ENCODE measurements at places on chromosomes 1 and 21.
A peak's percentile ranks its signal among the peaks of the same experiment; 100 is the strongest.

GRCh38 chr1:89276690-89277089 lies 4.0 kb upstream of the GBP5 start:
- no peak for DNase-seq

- DNase-seq, result peak; percentile 88
Observed at GRCh38 chr1:113534130-113534817, 144.0 kb downstream of the MAGI3 start.

- no peak for DNase-seq
Observed at GRCh38 chr1:177880339-177880891, 89.4 kb downstream of the SEC16B start.

DNA sequence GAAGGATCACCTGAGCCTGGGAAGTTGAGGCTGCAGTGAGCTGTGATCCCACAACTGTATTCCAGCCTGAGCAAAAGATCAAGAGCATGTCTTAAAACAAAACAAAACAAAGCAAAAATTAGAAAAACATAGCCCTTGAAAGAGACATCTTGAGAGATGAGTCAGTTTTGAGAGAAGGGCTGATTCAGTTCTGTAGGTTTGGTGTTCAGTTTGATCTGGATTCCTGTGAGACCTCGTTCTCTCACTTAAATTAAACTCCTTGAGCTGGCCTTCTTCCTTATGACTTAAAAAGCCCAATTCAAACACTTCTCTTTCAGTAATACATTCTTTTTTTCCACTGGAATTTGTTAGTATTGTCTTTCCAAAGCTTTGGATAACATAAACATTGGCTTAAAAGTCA lies 164.2 kb downstream of the NRIP1 start:
- peak; percentile 58 for DNase-seq

DNA sequence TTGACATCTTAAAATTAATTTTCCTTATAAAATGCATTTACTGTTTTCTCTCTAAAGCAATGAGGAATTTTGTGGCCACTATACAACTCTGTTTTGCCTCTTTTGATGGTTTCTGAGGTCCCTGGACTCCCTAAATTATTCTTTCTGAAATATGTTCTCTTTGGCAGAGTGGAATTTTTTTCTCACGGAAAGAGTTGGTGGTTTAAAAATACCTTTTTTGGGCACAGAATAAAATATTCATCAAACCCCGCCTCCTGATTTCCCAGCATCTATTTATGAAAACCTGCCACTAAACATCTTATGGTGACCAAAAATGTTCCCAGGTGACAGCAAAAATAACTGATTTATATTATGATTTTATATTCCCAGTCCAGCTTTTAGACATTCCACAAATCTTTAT lies 165.3 kb upstream of the SYT6 start:
- DNase-seq, result peak; percentile 39

- DNase-seq, result no peak
Observed at GRCh38 chr1:180927841-180928240, 15.1 kb downstream of the KIAA1614 start.

DNA sequence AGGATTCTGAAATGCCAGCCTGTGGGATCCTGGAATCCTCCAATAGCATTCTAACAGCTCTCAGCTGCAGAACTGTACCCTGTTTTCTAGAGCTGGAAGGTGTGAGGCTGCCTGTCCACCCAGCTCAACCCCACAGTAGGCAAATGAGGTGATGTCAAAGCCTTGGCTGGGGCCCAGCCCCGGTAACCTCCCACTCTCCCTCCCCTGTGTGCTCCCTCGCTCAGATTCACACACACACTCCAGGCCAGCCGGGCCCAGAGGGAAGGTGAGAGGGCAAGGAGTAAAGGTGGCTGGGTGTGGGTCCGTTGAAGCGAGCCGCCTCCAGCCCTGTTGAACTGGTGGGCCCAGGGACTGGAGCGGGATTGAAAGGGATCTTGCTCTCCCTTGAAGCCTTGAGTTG lies at the start of gene BSND:
TSS of gene BSND (plus strand) at position 257 of the 400 bp plus-strand sequence. CDS start 254 bp downstream, outside the sequence.
- DNase-seq, result no peak

- no peak for DNase-seq
Observed at GRCh38 chr1:193284219-193284618, 97.8 kb upstream of the B3GALT2 start.

DNA sequence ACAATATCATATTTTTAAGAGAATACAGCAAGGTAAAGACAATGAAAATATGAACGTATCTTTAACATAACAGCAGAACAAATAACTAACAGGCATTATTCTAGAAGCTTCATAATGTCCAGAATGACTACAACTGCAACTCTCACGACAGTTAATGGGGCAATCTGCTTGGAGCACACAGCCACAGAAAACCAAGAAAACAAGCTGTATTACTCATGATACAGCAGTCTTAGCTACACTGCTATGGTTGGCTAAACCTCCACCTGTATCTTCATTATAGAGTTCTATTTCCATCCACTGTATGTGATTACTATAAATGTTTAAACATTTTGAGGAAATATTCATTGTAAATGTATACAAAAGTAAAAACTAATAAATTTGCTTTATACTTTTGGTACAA lies 139.9 kb downstream of the DPYD start:
- DNase-seq, result no peak

- no peak for DNase-seq
Observed at GRCh38 chr1:229479660-229480399, 28.3 kb downstream of the NUP133 start.

- no peak for DNase-seq
Observed at GRCh38 chr21:43275421-43276211, 106.8 kb downstream of the CRYAA start.

DNA sequence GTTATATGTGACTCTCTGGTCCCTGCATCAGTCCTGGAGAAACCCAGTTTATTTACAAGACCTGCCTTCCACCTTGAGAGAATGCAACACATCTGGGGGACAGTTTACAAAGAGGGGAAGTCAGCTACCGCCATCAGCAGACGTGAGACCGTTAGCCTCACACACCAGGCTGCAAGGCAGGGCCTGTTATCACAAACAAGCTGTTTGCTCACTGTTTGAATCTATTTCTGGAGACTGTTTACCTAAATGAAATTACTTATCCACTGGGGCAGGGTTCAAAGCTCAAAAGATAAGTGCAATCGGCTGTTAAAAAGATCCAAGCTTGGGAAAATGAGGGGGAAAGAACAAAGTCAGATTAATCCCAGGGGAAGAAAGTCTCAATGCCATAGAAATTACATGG lies 134.4 kb downstream of the ZNF281 start:
- no peak for DNase-seq

- DNase-seq, result no peak
Observed at GRCh38 chr1:5765997-5766913, 226.0 kb downstream of the NPHP4 start.

DNA sequence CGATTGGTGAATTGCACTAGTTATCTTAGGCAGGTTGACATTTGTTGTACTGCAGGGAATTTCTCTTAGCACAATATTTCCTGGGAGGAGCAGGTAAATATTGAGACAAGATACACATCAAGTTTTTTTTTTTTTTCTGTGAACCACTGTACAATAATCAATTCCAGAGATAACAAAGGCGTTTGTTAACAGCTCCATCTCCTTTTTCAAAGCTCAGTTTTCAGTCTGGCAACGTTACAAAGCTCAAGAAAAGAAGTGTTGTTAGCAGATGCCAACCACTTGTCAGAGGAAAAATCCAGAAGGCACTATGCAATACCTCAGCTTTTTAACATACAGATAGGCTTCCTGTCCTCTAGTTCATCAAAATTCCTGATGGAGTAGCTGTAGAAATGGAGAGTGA lies 40.9 kb upstream of the DAB1 start:
- no peak for DNase-seq

- DNase-seq, result no peak
Observed at GRCh38 chr1:185679220-185679619, 55.0 kb upstream of the HMCN1 start.

GRCh38 chr1:150484431-150484830 lies 2.8 kb upstream of the TARS2 start:
- peak; percentile 12 for DNase-seq

DNA sequence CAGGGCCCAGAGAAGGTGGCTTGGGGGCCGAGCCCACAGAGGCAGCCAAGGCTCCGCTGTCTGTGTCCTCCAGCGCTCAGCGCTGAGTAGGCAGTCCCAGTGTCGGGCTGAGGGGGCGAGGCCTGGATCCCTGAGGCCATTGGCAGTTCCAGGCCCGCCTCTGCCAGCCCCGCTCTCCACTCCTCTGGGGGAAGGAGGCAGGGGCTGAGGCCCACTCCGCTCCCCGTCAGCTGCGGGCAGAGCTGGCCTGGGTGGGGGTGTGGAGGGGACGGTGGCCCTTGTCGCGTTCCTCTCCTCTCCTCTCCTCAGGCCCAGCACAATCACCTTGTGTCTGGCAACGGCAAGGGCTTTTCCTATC lies 132.8 kb downstream of the CASZ1 start:
- DNase-seq, result peak; percentile 76

DNA sequence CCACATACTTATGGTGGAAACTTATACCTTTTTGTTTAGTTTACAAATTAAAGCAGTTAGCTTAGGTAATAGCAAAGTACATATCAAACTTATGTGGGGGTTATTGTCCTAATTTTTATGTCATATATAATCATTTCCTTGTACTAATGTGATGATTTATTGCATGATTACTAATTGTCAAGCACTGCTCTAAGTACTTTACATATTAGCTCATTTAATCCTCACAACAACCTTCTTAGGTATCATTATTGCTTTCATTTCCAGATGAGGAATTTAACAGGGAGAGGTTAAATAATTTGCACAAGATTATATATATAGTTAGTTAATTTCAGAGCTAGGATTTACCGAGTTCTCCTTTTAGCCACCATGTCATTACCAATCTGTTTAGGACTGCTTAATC lies 11.9 kb upstream of the SSX2IP start:
- no peak for DNase-seq

GRCh38 chr1:93853940-93854339 lies 25.1 kb downstream of the DNTTIP2 start:
- no peak for DNase-seq

DNA sequence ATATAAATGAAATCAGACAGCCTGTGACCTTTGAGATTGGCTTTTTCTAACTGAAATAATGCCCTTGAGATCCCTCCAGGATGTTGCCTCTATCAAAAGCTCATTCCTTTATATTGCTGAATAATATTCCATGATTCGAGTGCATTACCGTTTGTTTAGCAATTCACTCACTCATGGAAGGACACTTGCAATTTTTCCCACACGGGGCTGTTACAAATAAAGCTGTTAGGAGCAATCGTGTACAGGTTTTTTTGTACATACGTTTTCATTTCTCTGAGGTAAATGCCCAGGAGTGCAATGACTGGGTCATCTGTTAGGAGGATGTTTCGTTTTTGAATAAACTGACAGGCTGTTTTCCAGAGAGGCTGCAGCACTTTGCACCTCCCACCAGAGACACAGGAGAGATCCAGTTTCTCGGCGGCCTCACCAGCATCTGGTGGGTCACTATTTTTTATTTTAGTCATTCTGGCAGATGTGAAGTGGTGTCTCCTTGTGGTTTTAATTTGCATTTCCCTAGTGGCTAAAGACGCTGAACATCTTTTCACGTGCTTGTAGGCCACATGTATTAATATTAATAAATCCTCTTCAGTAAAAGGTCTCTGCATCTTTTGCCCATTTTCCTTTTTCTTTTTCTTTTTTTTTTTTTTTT lies 11.0 kb downstream of the PRDM15 start:
- no peak for DNase-seq

GRCh38 chr21:44454747-44455523 lies at the start of gene LRRC3:
Gene LRRC3, plus strand, starts transcription at chr21:44455510. Its CDS starts 1,135 bp downstream, at chr21:44456645.
- peak; percentile 91 for DNase-seq

DNA sequence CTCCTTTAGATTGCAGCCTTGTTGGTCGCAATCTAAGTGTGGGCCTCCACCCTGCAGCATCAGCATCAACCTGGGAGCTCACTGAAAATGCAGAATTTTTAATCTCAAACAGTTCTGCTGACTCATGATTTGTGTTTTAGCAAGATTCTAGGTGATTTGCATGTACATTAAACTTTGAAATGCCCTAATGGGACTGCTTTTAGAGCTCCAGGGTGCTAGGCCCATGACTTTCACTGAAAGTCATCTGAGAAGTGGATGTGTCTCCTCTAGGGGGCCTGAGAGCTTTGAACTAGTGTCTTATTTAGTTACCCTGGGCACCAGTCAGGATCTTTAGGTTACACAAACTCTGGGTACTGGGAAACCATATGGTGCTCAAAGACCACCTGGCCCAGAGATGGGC lies 9.0 kb downstream of the TRIM67 start:
- no peak for DNase-seq

DNA sequence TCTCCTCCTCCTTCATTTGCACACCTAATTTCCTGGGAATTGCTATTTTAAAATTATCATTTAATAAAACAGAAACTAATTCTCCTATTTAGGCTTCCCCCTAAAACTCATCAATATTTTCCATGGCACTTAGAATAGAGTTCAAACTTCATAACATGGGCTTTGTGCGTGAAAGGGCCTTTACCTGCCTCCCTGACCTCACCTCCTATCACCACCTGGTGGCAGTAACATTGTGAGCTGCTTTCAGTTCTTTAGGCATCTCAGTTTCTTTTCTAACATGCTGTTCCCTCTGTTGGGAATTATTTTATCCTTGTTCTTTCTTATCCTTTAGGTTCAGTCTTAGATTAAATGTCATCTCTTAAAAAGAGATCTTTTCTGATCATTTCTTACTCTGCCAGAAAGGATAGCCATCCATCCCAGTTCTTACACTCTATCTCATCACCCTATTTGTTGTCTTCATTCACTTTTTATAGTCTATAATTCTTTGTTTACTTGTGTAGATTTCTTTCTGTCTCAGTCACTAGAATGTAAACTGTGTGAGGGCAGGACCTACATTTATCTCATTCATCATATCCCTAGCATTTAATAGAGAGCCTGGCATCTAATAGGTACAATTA lies 133.8 kb upstream of the KIAA1614 start:
- peak; percentile 13 for DNase-seq

- DNase-seq, result no peak
Observed at GRCh38 chr1:226946841-226947240, 6.7 kb downstream of the COQ8A start.

- DNase-seq, result no peak
Observed at GRCh38 chr1:22627331-22627730, 9.1 kb upstream of the C1QA start.

DNA sequence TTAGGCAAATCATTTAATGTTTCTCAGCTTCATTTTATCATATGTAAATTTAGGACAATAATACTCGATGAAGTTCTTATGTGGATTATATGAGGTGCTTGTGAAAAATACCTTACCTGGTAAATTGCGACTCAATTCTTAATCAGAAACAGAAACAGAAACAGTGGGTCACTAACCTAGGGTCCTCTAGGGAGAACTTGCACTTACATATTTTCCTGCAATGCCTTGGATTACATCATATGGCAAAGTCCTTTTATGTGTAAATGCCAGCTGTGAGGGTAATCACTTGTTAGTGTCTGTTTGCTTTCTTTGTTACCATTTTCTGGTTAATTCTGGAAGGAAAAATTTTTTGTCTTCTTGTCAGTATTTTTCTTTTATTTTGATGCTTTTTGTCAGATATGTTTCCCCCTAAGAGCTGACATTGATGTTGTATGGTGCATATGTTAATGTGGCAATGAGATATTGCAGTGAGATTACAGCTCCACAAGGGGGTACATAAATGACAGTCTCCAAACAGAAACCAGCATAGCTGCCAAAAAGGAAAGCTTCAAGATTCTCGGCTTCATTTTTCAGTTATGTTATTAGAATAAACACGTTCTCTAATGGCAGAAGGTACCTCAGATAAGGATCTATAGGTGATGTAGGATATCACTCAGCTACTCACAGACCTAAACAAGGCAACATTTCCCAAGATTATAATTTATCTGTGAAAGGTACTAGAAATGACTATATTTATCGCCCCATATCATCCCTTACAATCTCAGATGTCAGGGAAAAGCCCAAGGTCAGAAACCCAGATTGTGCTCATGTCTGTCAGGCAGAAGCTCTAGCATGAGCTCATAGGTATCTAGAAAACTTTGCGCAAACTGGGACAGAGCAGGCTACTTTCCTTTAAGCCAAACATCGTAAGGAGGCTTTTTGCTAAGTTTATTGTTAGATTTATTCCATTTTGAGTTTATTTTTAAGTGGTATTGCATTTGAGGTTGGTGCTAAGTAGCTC lies 119.9 kb downstream of the FASLG start:
- DNase-seq, result no peak

Data from astrocyte of the hippocampus (primary cell).